Mucosa of descending colon (tissue), 3 donors: ENCODE measurements at places on chromosomes 11 and 22. TPM values are rescaled to one million over a fixed set of nuclear protein-coding genes. Genes with fewer than 3 reads are reported as not detected.

DNA sequence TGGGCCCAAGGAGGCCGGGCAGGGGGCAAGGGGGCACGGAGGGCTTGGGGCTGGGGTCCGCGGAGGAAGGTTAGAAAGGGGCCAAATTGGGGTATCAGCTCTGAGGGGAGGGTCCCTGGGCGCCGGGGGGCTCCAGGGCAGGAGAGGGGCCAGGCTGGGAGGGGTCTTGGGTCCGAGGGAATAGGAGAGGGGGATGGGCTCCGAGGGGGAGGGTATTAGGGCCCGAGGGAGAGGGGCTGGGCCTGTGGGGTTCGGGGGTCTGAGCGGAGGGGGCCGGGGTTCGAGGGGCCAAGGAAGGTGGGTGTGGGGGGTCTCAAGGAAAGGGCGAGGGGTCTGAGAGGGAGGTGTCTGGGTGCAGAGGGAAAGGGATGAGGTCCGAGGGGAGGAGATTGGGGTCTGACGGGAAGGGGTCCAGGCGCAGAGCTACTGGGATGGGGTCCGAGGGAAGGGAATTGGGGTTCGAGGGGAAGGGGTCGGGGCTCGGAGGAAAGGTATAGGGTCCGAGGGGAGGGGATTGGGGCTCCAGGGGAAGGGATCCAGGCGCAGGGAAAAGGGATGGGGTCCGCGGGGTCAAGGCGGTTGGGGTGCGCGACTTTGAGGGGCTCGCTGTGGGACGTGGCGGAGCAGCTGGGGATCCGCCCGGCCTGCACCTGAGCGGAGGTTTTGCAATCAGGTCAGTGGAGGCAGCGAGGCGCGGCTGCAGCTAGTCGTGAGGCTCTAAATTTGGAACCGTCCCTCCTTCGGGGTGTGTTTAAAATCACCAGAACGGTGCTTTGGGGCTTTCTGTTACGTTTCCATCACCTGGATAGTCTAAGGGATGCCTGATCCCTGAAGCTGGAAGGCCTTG is 728 bp downstream of the CTTN start:
- DNase-seq, result peak; percentile 42

DNA sequence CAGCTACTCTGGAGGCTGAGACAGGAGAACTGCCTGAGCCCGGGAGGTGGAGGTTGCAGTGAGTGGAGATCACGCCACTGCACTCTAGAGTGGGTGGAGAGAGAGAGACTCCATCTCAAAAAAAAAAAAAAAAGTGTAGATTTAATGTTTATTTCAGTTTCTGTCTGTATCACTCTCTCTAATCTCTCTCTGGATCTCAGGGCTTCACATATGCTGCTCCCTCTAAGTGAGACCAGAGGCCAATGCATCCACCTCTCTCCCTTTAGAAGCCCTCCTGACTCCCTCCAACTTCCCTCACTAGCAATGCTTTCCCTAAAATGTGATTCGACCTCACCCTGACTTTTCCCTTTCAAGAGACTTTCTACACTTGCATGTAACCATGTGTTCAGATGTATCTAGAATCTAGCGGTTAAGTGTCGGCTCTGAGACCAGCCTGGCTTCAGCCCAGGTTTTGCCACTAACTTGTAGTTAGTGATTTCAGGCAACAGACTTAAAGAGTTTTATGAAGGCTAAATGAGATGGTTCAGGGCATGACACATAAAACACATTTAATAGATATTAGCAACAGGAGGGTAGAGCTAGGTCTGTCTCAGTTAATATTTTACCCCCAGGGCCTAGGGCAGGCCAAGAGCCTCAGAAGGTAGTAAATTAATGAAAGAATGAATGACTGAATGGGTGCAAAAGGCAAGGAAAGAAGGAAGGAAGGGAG is 364.3 kb downstream of the LARGE1 start:
- DNase-seq, result no peak

DNA sequence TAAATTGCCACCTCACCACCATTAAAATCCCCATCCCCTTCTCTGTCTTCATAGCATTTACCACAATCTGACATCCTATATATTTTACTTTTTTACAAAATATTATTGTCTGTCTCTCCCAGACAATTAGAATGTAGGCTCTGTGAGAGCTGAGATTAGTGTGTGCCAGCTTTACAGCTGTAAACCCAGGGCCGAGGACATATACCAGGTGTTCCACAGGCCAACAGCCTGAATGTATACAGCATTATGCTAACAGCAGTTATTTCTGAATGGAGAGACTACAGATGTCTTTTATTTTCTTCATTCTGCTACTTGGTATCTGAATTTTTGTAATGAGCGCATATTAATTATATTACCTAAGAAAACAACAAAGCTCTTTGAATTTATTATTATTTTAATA is 36.7 kb downstream of the FZD4 start:
- DNase-seq, result no peak

DNA sequence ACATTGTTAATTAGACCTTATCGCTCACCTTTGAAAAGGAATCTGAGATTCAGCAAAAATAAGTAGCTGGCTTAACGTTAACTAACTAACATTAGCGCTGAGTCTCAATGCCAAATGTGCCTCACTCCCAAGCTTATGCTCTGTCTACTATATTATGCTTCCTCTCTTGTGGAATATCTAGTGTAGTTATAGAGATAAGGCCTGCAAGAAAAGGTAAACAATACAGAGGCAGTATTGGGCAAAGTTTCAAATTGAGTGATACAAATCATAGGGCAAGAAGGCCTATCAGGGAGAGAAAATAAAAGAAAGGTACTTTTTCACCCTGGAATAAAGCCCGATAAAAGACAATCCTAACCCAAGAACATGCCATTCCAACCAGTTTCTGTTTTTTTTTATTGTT is 61.6 kb upstream of the SLC17A6 start:
- DNase-seq, result no peak

The MN1 gene
- total RNA-seq, result 7.6 TPM

The SERPING1 gene
- 224 TPM for total RNA-seq
